ENCODE measurements at places on chromosomes 13 and 19. TPM values are rescaled to one million over a fixed set of nuclear protein-coding genes. Genes with fewer than 3 reads are reported as not detected.

Gene COL5A3
- total RNA-seq, result 80.9 TPM

Gene ZNF439
- 1.2 TPM for total RNA-seq

Gene NLRP11
- total RNA-seq, result not detected

Gene SNRPA
- 53.2 TPM for total RNA-seq

Gene ZNF284
- 4.9 TPM for total RNA-seq
